Retinal pigment epithelial cell (primary cell): ENCODE measurements at places on chromosomes 1 and 21.

DNA sequence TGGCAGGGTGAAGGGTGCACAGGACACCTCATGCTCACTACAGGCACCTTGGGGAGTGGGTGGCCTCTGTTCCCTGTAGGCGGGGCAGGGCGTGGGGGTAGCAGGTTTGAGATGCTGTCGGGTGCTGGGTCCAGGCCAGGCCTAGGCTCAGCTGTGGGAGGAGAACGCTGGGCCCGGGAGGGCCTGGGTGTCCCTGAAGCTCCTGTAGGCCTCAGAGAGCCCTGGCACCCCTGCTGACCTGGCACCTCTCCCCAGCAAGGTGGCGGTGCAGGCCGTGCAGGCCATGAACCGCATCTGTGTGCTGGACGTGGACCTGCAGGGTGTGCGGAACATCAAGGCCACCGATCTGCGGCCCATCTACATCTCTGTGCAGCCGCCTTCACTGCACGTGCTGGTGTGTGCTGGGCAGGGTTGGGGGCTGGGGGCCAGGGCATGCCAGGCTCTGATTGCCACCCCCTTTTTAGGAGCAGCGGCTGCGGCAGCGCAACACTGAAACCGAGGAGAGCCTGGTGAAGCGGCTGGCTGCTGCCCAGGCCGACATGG is 2.5 kb upstream of the GJC2 start:
- no peak for DNase-seq

DNA sequence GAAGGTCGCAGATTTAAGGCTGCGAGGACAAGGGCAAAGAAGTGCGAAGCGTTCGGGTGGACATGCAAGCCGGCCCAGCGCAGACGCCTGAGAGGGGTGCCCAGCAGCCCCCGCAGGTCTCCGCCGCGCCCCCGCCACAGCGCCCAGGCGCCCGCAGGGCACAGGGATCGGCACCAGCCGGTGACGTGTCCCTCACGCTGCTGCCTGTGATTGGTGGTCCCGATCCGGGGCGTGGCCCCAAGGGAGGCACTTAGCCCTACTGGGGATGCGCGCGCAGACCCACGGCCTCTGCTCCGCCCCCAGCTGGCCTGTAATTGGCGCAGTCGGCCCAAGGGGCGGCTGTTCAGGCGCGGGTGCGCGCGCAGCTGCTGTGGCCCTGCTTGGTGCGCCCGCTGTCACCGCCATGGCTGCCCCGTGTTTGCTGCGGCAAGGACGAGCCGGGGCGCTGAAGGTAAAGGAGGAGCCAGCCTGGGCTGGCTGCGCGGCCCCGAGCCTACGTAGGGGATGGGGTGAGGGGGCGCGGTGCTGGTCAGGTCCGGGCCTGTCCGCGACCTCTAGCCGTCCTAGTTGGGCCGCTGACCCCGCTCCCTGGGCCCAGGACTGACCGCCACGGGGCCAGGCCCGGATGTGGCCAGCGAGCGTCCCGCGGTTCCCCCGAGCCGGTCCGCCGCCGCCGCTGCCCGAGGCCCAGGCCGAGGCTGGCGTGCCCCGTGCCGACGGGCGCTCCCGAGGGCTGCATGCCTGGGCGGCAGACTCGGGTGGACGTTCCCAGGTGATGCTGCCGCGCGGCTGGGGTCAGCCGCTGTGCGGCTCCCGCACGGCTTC is at the start of gene NDUFV3:
NDUFV3 (plus strand) TSS at position 379 of the 825 bp plus-strand sequence; CDS start at position 404, 25 bp downstream.
- peak; percentile 88 for DNase-seq

DNA sequence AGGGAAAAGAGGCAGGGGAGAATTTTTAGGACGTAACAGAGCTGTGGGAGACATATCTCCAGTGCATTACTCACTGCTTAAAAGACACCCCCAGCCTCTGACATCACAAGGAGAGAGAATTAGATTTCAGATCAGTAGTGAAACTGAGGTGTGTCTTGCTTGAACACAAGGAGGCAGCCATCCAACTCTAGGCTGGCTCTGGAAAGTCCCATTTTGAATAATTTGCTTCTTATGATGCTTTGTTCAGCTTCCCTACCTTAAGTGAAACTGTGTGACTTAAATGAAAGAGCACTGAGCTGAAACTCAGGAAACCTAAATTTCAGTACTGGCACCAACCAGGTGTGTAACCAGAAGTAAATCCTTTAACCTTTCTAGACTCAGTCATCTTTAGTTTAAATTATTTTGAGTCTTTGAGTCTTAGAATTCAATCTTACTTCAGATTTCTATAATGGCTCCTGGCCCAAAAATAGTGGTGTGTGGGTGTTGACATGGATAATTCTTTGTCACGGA is 251.6 kb upstream of the SGIP1 start:
- DNase-seq: peak; percentile 62

- no peak for DNase-seq
Observed at GRCh38 chr1:11670747-11671146, 6.7 kb downstream of the FBXO6 start.

DNA sequence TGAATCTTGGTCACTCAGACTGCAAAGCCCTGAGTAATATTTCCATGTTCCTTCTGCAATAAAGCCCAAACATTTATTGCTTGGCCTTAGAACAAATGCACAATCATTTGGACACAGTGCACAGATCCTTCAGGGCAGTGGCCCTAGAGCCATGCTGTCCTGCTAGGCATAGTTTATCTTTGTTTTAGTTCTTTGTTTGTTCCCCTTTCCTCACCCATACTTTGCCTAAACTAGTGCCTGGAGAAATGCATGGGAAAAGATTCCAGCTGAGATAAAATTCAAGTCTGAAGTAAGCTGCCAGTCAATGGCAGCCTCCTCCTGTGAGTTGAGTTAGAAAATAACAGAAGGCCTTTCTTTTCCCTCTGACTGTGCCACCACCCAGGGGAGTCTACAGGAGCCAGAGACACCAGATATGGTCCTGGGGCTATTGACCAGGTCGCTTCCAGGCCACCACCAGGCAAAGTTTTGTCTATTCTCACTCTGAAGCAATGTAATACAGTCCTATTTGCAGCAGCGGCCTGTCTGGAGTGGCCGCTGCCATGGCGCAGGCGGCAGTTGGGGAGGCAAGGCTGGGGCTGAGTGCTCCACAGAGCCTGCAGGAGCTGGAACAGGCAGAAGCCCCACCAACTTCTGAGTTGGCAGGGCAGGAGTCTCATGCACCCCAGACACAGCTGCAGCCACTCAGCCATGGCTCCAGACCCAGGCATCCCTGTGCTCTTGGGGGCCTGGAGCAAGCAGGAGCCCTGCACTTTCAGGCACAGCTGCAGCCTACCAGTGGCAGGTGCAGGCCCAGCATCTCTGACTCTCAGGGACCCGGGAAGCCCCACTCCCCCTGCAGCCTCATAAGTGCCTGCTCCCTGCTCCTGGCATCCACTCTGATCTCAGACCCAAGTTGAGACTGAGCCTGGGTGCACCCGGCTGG is 258.6 kb downstream of the GPATCH2 start:
- no peak for DNase-seq

- DNase-seq: peak; percentile 87
Observed at GRCh38 chr1:219085082-219085481, 88.6 kb upstream of the LYPLAL1 start.

DNA sequence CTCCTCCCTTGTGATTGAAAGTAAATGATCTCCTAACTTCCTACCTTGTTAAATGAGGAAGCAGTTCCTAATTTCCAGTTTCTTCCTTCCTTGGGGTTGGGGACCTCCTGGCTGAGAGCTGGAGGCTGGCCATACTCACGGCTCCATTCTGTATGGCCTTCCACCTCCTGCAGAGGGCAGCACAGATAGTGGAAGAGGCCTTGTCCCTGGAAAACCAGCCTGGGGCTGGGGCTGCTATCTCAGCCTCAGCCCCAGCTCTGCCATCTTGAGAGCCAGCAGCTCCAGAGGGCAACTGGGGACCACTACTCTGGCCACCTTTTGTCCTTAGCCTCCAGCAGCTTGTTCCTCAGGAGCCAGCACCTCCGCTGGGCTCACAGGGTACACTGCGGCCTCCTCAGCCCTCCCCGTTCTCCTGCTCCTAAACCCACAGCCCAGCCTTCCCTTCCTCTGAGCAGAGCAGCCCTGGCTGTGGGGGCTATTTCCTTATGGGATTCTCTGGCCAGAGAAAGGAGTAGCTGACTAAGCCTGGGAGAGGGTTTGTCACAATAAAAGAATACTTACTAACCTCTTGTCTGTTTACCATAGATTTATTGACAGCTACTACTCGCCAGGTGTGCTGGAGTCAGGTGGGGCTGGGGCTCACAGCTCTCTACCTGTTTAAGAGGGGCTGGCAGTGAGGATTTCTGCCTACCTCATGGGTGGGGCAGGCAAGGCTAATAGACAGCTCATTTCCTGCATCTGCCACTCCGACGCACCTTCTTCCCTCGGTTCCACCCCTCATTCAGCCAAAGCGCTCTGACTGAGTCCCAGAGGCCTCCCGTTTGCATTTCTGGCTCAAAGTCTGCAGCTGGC is 6.3 kb downstream of the TMEM234 start:
- no peak for DNase-seq

DNA sequence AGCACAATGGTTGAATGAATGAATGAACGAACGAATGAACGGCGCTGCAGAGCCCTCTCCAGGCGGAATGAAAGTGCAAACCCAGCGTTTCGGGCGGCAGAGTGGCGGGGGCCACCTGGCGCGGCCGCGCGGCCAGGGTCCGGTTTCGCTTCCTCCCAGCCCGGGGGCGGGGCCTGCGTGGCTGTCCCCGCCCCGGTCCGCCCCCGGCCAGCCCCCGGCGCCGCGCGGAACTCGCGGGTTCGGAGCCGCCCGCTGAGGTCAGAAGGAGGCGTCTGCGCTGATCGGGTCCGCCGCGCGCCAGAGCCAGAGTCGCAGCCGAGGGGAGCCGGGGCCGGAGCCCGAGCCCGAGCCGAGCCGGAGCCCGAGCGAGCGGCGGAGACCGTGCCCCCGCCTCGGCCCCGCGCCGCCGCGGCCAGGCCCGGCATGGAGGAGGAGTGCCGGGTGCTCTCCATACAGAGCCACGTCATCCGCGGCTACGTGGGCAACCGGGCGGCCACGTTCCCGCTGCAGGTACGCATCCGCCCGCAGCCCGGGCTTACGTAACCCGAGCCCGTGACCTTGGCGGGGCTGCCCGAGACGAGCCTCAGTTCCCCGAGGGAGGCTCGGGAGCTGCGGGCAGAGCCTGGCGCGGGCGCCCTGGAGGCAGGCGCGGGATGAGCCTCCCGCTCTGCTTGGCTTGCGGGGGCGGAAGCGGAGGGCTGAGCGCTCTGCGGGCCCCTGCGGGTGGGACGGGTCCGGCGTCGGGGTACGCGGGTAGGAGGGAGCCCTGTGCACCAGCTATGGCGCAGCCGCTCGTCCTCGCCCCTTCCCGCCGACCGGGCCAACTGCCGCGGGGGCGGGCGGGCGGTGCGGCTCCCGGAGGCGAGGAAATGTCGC is at the start of gene PDXK:
PDXK (plus strand) TSS at position 258 of the 876 bp plus-strand sequence; CDS start at position 424, 166 bp downstream.
- DNase-seq: no peak

- DNase-seq: peak; percentile 5
Observed at GRCh38 chr1:92459871-92460320, 26.8 kb downstream of the GFI1 start.

GRCh38 chr1:22383526-22384294 is 67.9 kb upstream of the ZBTB40 start:
- no peak for DNase-seq

DNA sequence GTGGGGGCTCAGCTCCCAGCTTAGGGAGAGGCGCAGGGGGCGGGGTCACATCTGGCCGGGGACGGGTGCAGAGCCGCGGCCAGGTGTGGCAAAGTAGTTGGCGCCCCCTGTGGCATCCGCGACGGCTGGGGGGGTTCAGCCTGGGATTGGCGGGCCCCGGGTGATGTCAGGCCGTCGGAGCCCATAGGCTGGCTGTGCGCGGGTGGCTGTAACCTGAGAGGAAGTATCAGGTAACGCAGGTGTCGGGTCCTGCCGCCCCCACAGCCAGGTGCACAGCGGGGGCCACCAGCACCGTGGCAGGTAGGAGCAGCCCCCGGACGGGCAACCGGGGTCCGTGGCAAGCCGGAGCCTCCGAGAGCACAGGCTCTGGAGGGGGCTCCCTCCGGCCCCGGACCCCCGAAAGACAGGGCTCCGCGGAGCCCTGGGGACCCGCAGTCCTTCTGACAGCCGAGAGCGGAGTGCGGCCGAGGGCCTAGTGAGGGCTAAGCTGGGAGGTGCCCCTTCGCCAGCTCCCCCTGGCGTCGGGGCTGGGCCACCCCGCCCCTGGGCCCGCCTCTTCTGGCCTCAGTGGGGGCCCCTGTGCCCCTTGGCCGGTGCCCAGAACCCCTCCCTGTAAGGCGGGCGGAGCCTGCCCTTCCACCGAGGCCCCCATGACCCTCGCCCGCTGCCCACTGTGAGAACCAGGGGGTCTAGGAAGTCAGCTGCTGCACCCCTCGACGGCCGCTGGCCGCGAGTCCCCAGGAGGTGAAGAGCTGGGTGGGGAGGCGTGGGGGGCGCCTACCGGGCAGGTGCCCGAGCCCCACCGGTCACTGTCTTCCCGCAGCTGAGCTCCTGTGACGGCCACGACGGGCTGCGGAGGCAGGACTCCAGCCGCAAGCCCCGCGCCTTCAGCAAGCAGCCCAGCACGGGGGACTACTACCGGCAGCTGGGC is 17.9 kb downstream of the TNFRSF25 start:
- no peak for DNase-seq

GRCh38 chr1:176174108-176174507 is 33.0 kb downstream of the COP1 start:
- DNase-seq: no peak

DNA sequence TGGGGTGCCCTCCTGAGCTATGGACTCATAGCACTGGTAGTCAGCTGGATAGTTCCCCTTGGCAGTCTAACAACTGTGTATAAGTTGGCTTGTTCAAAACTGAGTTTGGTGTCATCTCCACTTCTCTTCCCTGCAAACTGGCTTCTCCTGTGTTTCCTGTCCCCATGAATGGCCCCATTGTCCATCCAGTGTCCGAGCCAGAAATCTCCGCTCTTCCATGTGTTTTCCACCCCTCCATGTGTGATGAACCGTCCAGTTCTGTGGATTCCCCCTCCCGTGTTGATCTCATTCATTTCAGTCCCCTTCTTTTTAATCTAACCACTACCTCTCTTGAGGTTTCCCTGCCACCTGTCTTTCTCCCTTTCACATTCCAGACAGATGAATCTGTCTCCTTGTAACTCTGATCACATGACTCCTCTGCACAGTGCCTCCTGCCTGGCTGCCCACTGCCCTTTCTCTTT is 195.7 kb downstream of the ROR1 start:
- DNase-seq: no peak

GRCh38 chr1:96365596-96366390 is 355.8 kb upstream of the PTBP2 start:
- DNase-seq: no peak

- DNase-seq: no peak
Observed at GRCh38 chr1:172141341-172141881, 279.1 kb upstream of the C1orf105 start.

- DNase-seq: no peak
Observed at GRCh38 chr1:36796733-36797132, 237.6 kb downstream of the GRIK3 start.

DNA sequence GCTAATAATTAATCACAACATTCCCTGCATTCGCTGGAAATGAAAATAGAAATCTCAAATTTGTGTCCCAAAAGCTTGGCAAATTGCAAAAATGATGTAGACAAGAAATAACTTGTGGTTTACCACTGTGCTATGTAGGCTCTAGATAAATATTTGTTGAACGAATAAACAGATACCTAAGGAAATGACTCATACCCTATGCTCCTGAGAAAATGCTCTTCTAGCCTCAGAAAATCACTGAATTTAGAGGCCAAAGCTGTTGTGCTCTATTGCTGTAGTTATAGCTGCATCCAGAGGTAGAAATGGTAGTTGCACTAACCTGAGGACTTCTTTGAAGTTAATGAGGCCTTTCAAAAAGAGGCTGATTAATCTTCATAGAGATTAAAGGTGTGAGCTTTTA is 142.0 kb upstream of the ZNHIT6 start:
- DNase-seq: peak; percentile 66

GRCh38 chr1:8660411-8660828 is 157.0 kb downstream of the RERE start:
- no peak for DNase-seq
